Stimulated activated CD4-positive, alpha-beta T cell treated with anti-CD3 and anti-CD28 coated beads, Interleukin-4, amount 100 ng/mL, for 4 hours (primary cell): ENCODE measurements at places on chromosomes 4 and X.
A peak's percentile ranks its signal among the peaks of the same experiment; 100 is the strongest.

DNA sequence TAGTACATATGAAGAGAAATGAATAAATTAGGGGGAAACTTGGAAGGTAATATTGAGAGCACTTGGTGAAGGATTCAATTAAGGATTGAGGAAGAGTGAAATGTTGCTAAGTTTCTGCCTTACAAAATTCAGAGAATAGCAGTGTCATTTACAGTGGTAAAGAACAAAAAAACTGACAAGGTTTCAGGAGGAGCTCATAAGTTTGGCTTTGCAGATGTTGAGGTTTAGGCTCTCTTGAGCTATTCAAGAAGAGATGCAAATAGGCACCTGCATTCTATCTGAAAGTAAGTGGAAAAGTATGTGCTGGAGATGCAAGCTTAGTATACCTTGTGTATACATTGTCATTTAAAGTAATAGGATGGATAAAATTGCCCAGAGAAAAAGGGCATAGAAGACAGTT, 22.3 kb upstream of the EMCN start:
- no peak for DNase-seq

DNA sequence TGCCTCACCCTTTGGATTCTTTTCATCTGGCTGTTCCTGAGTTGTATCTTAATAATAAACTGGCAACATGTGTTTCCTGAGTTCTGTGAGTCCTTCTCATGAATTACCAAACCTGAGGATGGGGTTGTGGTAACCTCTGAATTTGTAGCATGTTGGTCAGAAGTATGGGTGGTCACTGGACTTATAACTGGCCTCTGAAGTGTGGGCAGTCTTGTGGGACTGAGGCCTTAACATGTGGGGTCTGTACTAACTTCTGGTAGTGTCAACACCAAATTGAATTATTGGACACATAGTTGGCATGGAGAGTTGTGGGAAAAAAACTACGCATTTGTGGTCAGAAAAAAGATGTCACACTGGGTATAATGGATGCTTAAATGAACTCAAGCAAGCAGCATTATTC, 45.0 kb upstream of the TNIP3 start:
- no peak for DNase-seq

GRCh38 chr4:25015012-25015411, 15.7 kb downstream of the LGI2 start:
- DNase-seq: no peak

DNA sequence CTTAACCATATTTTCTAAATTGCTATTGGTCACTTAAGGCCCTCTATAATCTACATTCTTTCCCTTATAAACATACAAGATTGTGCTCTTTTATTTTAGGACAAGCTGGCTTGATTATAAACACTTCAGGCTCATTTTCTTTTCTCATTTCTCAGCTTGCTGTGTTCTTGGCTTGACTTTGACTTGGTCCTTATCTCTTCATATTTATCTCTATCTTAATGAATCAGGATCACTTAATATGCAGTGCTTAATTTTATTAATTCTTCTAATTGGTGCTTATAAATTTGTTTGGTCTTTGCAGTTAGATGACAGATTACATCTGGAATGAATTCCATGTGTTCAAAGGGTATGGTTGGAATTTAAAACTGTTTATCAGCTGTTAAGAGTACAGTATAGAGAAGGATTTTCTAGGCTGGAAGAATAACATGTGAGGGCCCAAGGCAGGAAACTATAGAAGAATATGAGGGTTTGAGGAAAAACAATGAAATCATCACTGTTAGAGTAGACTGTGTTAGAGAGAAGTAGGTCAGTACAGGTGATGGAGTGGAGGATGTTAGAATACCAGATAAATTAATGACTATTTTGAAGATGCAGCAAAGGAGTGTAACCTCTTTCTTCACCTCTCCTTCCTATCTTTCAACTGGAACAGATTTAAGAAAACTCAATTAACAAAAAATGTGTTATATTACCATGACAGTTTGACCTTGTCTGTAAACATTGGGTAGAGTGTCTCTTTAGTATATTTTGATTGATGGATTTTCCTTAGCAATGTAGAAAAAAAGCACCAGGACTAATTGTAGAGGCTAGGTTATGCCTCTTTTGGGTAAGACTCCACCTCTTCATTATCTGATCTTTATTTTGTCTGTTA, 169.6 kb downstream of the RAPGEF2 start:
- DNase-seq: no peak

- no peak for DNase-seq
These were observed 2282.6 kb downstream of the ARAP2 start for GRCh38 chr4:33961761-33962160.

GRCh38 chr4:3660928-3661515, 105.2 kb upstream of the ADRA2C start:
- DNase-seq: no peak

DNA sequence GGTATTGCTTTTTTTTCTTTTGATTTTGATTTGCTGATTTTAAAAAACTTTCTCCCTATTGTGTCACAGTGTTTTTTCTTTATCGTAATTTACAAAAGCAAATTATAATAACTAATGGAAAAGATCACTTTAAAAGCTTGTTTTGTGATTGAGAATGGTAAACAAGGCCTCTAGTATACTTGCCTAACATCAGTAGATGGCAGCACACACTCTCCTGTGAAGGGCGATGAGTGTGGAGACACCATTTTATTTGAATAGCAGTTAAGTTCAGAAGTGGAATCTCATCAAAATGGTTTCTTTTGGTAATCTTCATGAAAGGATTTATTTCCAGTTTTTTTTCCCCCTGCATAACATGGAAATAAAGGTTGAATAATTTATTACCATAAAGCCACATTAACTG, 72.3 kb downstream of the PAK3 start:
- no peak for DNase-seq

- DNase-seq: no peak
These were observed 13.4 kb upstream of the FGD1 start for GRCh38 chrX:54509400-54509799.

DNA sequence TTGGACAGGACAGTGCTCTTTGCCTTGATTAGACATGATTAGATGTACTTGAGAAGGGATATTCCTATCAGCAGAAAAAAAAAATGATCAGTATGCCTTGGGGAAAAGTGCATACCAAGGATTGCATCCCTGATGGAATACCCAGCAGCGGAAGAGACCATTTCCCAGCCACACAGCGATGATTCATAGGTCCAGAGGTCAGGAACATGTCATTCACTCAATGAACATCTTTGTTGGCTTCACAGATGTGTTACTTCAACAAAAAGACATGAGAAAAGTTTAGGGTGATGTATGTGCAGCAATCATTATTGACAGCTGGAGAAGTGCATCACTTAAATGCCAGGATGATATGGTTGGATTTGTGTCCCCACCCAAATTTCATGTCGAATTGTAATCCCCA, 293.5 kb downstream of the ZNF674 start:
- DNase-seq: no peak

DNA sequence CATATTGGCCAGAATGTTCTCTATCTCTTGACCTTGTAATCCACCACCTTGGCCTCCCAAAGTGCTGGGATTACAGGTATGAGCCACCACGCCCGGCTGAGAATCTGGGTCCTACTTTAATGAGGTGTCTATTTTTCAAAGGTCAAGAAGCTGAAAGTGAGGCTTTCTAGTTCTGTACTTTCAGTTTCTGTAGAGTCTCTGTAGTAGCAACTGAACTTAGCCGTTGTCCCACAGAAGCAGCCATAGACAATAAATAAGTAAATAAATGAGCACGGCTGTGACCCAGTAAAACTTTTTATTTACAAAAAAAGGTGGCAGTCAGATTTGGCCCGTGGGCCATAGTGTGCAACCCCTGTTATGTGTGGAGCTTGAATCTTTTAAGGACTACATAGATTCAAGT, 92.0 kb downstream of the FNIP2 start:
- no peak for DNase-seq

DNA sequence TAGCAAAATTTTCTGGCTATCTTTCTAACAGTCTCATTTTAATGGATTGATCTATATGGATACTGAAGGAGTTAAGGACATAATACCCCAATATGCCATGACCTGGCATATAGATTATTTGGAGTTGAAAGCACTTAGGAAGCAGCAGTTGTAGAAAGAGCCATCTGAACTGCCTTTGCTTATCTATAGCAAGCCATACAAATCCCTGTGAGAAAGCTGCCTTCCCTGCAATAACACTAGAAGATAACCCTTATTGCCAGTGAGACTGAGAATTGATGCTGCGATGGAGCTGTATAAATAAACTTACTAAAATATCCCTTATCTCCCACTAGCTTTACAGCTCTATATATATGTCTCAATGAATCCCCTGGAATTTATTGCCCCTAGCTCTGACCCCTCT, 346.3 kb downstream of the TECRL start:
- no peak for DNase-seq

DNA sequence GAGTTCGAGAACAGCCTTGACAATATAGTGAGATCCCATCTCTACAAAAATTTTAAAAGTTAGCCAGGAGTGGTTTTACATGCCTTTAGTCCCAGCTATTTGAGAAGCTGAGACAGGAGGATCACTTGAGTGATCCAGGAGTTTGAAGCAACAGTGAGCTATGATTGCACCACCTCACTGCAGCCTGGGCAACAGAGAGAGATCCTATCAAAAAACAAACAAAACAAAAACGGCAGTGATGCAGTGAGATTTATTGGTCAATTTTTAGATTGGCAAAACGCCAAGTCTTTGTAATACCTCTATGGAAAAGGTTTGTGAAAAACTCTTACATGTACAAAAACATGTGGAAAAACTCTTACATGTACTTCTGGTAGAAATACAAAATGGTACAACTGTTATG, 91.3 kb downstream of the PTPN13 start:
- no peak for DNase-seq

DNA sequence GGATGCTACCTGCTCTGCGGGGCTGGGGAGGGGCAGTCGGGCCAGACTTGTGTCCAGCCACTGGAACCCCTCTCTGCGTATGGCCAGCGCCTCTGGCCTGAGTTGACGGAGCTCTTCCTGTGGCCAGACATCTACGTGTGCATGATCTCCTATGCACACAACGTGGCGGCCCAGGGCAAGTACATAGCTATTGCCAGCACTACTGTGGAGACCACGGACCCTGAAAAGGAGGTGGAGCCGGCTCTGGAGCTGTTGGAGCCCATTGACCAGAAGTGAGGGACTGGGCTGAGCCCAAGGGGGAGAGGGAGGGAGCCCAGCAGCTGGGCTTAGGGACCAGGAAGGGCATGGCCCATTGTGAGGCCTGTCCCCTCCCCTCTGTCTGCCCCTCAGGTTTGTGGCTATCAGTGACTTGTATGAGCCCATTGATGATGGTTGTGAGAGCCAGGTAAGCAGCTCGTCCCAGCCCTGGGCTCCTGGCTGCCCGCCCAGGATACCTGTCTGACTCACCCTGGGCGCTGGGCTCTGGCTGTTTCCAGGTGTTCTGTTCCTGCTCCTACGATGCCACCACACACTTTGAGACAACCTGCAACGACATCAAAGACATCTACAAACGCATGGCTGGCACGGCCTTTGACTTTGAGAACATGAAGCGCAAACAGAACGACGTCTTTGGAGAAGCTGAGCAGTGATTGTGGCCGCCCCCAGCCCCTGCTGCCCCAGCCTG, 1.8 kb upstream of the FAM50A start:
- no peak for DNase-seq

- DNase-seq: no peak
These were observed 81.4 kb downstream of the SH3RF1 start for GRCh38 chr4:169189372-169189771.

GRCh38 chr4:113384600-113384999, 335.1 kb downstream of the ANK2 start:
- no peak for DNase-seq

GRCh38 chr4:48035952-48036351, 19.4 kb downstream of the NIPAL1 start:
- DNase-seq: no peak

DNA sequence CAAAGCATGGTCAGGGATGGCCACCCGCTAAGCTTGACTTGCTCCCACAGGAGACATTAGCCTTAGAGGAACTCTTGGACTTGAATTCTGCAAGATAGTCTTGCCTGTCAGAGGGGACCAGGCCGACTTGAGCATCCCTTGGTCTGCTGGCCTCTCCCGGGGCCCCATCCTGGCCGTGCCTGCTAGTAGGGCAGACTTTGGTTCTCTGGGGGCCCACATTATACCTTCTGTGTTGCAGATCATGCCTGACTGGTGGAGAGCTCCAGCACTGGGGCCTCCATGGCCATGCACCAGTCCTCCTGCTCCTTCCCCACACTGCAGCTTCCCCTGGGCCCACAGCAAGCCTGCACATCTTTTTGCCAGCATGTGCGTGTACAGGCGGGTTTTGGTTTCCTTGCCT, 46.5 kb downstream of the DACH2 start:
- DNase-seq: no peak

DNA sequence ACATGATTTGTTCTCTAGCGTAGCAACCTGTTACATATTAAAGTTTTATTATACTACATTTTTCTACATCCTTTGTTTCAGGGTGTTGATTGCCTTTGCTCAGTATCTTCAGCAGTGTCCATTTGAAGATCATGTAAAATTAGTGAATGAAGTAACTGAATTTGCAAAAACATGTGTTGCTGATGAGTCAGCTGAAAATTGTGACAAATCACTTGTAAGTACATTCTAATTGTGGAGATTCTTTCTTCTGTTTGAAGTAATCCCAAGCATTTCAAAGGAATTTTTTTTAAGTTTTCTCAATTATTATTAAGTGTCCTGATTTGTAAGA, 2.4 kb downstream of the ALB start:
- no peak for DNase-seq

GRCh38 chr4:185651137-185651677, 115.9 kb upstream of the PDLIM3 start:
- no peak for DNase-seq

DNA sequence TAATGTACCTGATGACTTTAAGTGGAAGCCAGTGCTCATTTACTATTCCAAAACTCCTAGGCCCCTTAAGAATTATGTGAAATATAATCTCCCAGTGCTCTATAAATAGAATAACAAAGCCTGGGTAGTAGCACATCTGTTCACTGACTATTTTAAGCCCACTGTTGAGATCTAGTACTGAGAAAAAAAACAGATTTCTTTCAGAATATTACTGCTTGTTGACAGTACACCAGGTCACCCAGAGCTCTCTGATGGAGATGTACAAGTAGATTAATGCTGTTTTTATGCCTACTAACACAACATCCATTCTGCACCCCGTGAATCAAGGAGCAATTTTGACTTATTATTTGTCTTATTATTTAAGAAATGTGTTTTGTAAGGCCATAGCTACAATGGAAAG, 75.7 kb downstream of the FAM47C start:
- DNase-seq: no peak

- peak; percentile 3 for DNase-seq
These were observed 27.2 kb downstream of the BST1 start for GRCh38 chr4:15729910-15730533.

GRCh38 chr4:81449015-81449414, 22.7 kb downstream of the RASGEF1B start:
- no peak for DNase-seq

DNA sequence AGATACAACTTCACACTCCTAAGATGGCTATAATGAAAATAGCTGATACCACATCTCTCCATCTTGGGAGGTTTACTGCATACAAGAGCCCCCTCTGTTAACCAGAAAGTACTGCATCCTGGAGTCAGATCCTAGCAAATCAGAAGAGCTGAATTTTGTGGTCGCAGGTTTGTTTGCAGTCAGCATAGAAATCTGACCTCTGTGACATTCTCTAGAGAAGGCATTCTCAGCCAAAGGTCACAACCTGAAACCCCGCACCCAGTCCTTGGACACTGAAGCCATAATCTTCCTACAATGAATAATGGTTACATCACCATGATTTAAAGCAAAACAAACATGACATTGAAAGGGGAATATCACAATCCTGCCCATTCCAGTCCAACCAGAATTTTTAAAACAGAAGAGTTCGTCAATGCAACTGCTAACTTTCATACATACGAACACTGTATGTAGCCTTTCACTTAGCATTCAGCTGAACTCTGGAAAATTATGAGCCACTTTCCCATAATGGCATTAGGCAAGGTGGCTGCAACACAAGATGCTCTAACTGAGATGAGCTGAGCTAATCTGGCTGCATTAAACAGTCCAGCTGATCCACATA, 17.6 kb downstream of the HS6ST2 start:
- DNase-seq: no peak
